Cortex of kidney (tissue), 1 donor: ENCODE measurements at places on chromosomes 2 and 18.

DNA sequence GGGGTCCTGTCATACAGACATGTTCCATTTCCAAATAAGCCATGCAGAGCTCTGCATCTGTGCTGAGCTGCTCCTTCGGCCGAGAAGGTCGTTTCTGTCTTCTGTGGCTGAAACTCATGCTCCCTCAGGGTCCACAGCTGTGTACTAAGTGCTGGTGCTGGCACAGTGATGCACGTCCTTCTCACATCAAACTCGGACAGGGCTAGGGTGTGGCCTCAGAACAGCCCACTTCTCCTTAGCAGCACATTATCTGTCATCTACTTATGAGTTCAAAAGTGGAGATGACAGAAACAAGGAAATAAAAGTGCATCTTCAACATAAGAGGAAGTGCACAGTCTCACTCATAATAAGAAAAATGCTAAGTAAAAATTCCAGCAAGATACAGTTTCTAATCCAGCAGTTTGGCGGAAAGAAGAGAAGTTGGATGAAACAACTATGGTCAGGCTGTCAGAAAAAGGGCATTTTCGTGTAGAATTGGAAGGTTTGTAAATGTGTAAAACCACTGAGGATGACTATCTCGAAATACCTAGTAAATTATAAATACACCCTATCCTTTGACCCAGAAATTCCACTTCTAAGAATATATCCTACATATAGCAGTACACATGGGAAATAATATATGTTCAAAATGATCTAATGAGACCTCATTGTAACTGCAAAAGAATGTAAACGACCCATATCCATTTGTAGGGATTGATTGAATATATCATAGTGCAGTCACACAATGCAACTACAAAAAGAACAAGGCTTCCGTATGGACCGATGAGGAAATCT is 53.7 kb upstream of the APCDD1 start:
- no peak for DNase-seq

DNA sequence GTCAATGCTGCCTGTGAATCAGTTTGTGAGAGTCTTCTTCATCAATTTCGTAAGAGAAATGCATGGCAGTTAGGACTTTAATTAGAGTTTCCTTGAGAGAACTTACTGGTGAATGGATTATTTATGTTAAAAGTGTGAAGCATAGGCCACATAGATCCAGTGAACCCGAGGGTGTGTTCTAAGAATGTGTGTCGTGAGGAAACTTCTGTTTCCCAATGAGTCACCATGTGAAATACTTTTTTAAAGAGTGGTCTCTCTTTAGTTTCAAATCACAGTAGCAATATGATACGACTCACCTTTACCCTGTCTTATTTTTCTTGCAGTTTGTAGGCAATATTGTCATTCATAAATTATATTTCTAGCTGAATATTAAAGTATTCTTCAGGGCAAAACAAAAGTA is 18.5 kb downstream of the THSD7B start:
- DNase-seq = no peak

DNA sequence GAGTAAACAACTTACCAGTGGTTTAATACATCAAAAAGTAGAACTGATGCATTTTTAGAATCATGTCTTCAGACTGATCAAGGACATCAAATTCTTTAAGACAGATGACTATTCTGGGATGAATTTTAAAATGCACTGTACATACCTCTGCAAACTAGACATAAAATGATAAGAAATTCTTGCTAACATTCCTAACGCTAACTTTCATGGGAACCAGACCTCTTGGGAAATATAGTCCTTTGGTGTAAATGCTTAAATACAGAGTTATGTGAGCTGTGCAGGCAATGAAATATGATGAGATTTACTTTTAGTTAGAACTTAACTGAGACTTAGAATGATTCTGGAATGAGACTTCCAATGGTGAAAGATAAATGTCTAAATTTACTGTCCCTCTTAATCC is 562.0 kb downstream of the NR4A2 start:
- no peak for DNase-seq

DNA sequence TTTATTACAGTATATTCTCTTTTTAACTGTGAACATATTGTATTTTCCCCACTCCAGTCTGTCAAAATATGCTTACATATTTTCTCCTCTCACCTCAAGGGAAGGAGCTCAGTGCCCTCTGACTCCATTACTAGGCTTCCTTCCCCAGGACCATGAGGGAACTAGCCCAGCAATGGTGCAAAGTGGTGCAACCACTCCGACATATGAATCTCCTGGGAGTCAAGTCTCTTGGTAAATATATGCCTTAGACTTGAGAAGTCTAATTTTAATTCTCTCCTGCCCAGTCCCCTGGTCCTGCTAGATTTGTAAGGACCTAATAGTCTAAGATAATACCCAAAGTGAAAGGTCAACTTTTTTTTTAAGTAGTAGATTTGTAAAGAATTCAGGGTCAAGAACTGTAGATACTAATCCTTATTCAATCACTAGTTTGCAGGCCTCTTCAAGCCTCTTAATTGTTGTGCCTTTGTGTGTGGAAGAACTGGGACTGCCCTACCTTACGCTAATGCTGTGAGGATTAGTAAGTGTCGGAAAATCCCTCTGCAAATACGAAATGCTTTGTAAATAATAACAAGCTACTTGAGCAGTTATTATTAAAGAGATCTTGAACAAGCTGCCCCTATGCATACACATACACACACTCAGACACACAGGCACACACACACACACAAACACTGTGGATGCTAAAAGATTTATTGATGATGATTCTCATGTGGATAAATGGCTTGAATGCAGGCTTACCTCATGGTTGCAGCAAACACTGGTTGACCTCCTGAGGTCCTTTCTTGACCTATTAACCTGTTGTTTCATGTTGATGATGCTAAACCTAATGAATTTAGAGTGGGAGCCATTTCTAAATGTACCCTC is 251.2 kb upstream of the PARD3B start:
- no peak for DNase-seq

DNA sequence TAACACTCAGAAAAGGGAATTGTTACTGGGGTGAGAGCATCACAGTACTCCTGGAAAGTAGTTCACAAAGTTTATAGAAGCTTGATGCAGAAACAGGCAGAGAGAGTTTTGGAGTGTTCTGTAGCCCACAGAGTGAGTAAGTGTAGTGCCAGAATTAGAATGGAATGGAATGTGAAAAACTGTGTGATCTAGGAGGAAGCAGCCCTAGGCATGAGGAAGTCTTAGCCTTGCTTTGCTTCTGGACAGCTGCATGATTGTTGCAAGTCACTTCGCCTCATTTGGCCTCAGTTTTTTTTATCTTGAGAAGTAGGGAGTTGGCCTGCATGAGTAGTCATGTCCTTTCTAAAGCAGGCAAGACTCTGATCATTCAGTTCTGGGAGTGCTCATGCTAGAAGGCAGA is 10.9 kb downstream of the SERPINB12 start:
- no peak for DNase-seq

DNA sequence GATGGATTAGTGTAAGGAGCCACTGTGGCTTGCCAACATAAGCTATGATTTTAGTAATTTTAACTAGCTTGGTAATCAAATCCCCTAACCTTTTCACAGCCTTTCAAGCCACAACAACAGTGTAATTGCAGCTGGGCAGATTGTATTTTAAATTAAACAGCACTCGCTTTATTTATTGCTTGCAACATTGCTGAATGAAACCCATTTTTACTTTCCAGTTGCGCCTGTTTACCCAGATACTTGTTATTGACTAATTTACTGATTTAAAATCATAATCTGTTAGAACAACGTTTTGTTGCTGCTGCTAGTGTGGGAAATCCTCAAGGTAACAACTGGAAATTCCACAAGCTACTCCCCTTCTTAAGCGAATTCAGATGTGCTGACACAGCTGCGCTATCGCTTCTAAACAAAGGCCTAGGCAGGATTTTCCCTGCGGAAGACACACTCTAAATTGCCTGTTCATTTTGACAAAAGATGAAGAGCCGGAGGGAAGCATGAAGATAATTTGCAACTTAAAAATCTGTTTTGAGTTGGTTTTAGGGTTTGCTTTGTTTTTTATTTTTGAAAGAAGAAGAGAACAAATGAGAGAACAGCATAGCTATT is 283.9 kb downstream of the ALPK2 start:
- no peak for DNase-seq

DNA sequence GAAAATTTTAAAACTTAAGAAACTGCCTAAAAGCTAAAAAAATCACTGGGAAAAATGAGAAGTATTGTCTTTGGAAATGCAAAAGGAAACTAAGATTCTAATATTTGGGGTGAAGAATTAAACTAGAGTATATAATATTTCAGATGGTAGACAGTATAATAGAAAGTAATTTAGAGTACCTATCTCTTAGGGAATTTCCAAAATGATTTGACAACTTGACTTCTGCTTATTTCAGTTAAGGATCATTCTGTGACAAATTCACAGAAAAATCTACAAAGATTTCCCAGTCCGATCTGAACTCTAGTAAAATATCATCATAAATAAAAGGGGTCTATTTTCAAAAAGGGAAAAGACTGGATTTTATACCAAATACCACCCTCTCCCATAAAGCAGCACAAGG is 99.6 kb downstream of the ATAD2B start:
- no peak for DNase-seq

GRCh38 chr2:217993817-217994463 is 8.9 kb downstream of the TNS1 start:
- DNase-seq = no peak

DNA sequence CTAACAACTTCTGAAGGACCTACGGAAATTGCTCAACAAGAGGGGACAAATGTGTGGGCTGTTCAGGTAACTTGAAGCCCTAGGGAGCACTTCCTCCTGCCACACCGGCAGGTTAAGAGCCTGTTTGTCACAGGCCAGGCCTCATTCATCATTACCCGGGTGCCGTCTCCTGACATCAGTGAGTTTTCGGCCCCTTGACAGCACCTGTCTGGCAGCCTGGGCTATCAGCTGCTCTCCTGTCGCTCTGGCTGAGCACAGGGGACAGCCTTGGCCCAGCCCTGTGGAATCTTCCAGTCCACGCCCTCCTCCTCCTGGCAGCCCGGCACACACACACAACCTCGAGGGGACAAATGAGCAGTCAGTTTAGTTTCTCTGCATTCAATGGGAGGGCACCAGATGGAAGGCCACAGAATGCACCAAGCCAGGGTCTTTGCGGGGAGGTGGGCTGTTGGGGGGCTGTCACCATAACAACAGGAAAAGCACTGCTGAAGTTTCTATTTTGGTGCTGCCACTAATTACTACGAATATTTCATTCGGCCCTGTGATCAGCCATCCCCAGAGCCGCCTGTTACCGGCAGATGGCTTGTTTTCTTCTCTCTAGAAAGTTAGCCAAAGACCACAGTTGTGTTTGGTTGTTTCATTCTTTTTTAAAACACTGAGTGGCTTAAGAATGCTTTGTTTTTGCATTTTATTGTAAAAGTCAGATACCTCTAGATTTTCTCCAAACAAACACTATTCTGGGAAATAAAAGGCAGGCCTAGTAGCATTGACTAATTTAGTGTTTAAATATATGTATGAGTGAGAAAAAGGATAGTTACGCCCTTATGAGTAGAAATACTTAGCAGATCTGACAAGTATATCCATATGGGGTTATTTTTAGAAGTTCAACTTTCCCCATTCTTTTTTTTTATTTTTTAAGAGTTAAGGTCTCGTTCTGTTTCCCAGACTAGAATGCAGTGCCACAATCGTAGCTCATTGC is 189.9 kb upstream of the NDUFV2 start:
- DNase-seq = no peak

DNA sequence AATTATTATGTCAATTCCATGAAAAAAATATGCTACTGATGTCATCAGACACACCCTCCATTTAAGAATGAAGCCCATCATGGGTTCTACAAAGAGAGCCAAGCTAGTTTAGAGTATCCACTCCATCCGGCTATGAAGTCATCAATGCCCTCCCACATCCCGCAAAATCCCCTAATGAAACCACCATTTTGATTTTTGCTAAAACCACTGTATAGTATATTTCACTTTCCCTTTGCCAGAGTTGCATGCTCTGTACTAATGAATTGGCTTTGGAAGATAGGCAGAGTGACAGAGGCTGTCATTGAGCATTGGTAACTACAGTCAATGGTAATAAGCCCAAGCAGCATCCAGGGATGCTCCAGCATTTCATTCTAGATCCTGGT is 118.6 kb downstream of the ANKRD44 start:
- no peak for DNase-seq

DNA sequence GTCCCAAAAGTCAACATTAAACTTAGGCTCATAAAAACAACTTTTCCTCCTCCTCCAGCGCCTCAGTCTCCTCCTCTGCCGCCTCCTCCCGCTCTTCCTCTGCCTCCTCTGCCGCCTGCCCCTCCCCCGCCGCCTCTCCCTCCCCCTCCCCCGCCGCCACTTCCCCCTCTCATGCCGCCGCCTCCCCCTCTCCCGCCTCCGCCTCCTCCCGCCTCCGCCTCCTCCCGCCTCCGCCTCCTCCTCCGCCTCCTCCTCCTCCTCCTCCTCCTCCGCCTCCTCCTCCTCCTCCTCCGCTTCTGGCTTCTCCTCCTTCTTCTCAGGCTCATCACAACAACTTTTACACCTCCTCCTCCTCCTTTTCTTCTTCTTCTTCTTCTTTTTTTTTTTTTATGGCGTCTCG is 599.9 kb downstream of the TMEM182 start:
- DNase-seq = no peak

GRCh38 chr2:96970910-96971309 is 15.5 kb downstream of the FAM178B start:
- no peak for DNase-seq

GRCh38 chr2:11941201-11942177 is 195.1 kb downstream of the LPIN1 start:
- no peak for DNase-seq

DNA sequence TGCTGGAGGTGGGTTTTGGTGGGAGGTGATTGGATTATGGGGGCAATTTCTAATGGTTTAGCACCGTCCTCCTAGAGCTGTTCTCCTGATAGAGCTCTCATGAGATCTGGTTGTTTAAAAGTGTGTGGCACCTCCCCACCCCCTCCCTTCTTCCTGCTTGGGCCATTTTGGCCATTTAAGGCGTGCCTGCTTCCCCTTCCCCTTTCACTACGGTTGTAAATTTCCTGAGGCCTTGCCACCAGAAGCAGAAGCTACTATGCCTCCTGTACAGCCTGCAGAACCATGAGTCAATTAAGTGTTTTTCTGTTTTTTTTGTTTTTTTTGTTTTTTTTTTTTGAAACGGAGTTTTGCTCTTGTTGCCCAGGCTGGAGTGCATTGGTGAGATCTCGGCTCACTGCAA is 335.7 kb upstream of the HS6ST1 start:
- DNase-seq = no peak
